ENCODE measurements at places on chromosomes 6 and 20. TPM values are rescaled to one million over a fixed set of nuclear protein-coding genes. Genes with fewer than 3 reads are reported as not detected.

GRCh38 chr6:134172020-134172705 lies 119.7 kb upstream of the SLC2A12 start:
- H3K36me3 ChIP-seq, result peaks cover 12% of the 10 kb centered on the region
- H3K27ac ChIP-seq, result no peak overlapping the region
- no peak for DNase-seq
- no peaks in the 10 kb centered on the region for H3K4me1 ChIP-seq

DNA sequence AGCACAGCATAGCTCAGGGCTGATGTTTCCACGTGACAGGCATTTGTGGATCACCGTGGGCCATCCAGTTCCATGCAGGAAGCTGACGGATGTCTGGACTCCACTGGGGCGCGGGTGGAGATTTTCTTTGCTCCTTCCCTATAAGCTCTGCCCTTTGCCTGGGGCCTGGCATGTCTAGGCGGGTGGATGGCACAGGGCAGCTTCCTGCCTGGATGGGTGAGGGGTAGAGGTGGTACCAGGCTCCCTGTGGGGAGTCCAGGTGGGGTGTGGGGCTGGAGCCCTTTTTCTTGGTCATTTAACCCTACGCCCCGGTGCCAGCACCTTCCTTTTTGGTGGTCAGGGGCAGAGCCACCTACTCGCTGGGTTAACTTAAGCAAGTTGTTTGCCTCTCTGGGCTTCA lies 10.4 kb downstream of the FAM110A start:
- H3K4me3 ChIP-seq, result no peak overlapping the region
- H3K27me3 ChIP-seq, result peaks cover 34% of the 10 kb centered on the region
- H3K4me1 ChIP-seq, result peaks cover 7% of the 10 kb centered on the region
- no peak for DNase-seq
- H3K27ac ChIP-seq, result no peak overlapping the region
- H3K36me3 ChIP-seq, result no peaks in the 10 kb centered on the region

GRCh38 chr6:104404377-104404776 lies 455.3 kb downstream of the HACE1 start:
- no peak overlapping the region for H3K27ac ChIP-seq
- no peak for DNase-seq
- no peaks in the 10 kb centered on the region for H3K4me1 ChIP-seq
- H3K4me3 ChIP-seq, result no peak overlapping the region
- no peaks in the 10 kb centered on the region for H3K36me3 ChIP-seq

GRCh38 chr6:168107191-168107983 lies 28.4 kb upstream of the FRMD1 start:
- H3K4me1 ChIP-seq, result no peaks in the 10 kb centered on the region
- no peak for DNase-seq
- peaks cover 24% of the 10 kb centered on the region for H3K27me3 ChIP-seq
- no peak overlapping the region for H3K27ac ChIP-seq

DNA sequence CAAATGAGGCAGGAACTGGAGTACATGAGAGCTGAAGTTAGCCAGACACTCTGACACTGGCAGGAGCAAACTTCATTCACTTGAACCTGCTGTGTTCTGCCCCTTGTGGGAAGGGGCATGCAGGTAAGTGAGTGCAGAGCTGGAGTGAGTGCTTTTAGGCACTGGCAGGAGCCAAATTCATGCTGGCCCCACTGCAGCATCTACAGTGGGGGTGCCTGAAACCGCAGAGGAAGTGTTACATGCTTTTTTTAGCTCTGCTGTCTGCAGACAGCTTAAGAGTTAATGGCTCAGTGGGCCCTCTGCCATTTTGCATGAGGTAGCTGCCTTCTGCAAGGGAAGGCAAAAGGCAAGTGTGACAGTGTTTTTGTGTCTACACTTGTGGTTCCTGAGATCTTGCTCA lies 167.9 kb upstream of the SYNCRIP start:
- H3K4me3 ChIP-seq, result no peak overlapping the region
- H3K4me1 ChIP-seq, result no peaks in the 10 kb centered on the region
- no peaks in the 10 kb centered on the region for H3K36me3 ChIP-seq
- no peak overlapping the region for H3K27ac ChIP-seq
- no peaks in the 10 kb centered on the region for H3K27me3 ChIP-seq

DNA sequence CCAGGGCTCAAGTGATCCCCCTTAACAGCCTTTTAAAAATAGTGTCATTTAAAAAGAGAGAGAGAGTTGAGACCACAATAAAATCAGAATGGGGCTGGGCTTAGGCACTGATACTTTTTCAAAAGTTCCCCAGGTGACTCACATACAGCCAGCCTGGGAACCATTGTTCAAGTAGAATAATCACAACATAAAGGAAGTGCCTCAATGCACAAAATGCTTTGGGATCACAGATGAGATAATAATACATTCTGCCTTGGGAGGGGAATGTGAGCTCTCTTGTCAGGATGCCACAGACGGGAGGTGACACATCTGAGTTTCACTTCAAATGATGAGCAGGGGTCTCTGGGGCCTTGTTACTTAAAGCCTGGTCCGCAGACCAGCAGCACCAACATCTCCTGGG lies 34.0 kb upstream of the GABRR1 start:
- no peak overlapping the region for H3K27ac ChIP-seq
- no peaks in the 10 kb centered on the region for H3K36me3 ChIP-seq
- no peak overlapping the region for H3K4me3 ChIP-seq
- DNase-seq, result no peak
- no peaks in the 10 kb centered on the region for H3K4me1 ChIP-seq

GRCh38 chr6:90080876-90081481 lies 186.7 kb downstream of the GJA10 start:
- H3K27me3 ChIP-seq, result peaks cover 8% of the 10 kb centered on the region
- no peak overlapping the region for H3K4me3 ChIP-seq
- no peak overlapping the region for H3K27ac ChIP-seq
- peaks cover 17% of the 10 kb centered on the region for H3K4me1 ChIP-seq
- H3K36me3 ChIP-seq, result no peaks in the 10 kb centered on the region

- no peak overlapping the region for H3K27ac ChIP-seq
- peak overlapping the region; percentile 49 for H3K4me3 ChIP-seq
- no peaks in the 10 kb centered on the region for H3K36me3 ChIP-seq
Measured at GRCh38 chr6:35302604-35303241, 5.1 kb downstream of the DEF6 start.

GRCh38 chr6:142356201-142356883 lies 54.5 kb downstream of the ADGRG6 start:
- H3K4me1 ChIP-seq, result no peaks in the 10 kb centered on the region
- no peaks in the 10 kb centered on the region for H3K27me3 ChIP-seq
- no peak overlapping the region for H3K4me3 ChIP-seq
- H3K36me3 ChIP-seq, result no peaks in the 10 kb centered on the region

DNA sequence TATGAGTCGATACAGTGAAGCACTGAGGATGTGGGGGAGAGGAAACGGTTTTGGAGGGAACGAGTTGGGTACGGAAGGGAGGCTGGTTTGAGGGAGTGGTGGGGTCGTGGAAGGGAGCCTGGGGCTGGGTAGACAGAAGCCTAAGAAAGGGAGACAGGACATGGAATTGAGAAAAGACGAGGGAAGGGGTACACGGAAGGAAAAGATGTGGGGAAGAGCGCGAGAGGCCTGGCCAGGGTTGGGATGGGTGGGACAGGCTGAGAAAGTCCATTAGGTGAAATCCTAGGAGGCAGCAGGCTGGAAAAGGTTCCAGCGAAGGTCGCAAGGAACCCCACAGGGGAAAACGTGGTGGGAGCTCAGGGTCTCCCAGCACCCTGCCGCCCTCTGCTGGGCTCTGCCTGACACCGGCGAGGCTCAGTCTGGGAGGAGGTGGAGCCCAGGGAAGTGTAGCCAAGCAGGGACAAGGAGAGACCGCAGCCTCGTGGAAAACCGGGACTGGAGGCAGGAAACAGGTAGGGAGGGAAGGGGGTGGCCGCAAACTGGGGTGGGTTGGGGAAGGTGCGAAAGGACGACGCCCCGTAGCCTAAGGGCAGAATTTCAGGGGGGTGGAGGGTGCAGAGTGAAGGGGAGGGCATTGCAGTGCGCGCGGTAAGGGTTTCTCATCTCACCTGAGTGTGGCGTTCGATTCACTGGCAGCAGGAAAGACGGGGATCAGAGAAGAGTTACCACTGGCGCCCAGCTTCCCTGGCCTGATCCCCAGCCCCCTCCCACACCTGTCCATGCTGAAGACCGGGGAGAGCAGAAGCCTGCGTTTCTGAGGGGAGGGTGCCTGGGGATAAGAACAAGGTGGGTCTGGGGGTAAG lies 4.3 kb downstream of the GABBR1 start:
- no peak overlapping the region for H3K27ac ChIP-seq
- H3K4me1 ChIP-seq, result peaks cover 8% of the 10 kb centered on the region
- peaks cover 10% of the 10 kb centered on the region for H3K27me3 ChIP-seq

DNA sequence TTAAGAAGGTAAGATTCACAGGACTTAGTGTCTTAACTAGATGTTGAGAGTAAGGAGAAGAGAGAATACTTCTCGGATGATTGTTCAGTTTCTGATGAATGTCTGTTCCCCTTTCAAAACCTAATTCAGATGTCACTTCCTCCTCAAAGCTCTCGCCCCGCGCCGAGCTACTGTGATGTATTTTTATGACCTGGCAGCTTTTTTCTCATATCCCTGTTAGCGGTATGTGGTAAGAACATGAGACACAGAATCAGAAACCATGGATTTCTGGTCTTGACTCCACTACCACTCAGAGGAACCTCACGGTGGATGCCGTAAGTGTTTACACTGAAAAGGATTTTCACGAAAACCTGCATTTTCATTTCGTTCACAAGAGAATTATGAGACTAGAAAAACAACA lies 48.4 kb downstream of the CEP43 start:
- H3K36me3 ChIP-seq, result peaks cover 7% of the 10 kb centered on the region
- H3K4me3 ChIP-seq, result no peak overlapping the region
- no peaks in the 10 kb centered on the region for H3K4me1 ChIP-seq
- DNase-seq, result no peak
- no peaks in the 10 kb centered on the region for H3K27me3 ChIP-seq

Gene BNIP5
- total RNA-seq, result not detected

Gene HCK
- total RNA-seq, result 0.70 TPM
